Activated CD4-positive, alpha-beta T cell treated with anti-CD3 and anti-CD28 coated beads, Interleukin-2, amount 50 U/mL, for 4 hours (primary cell): ENCODE measurements at places on chromosomes 5 and 9.

DNA sequence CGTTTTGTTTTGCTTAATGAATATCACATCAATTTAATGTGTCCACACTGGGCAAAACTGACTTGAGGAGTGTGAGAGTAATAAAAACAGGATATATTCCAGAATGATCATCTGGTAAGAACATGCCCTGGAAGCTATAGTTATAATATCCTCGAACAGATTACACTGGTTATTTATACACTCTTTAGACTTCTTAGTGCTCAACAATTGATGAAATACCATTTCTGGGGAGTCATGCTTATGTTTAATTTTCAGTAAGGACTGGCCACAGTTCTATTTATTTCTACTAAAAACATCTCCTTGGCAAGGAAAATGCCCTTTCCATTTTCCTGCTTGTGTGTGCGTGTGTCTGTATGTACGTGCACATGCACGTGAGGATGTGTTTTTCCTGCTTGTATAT, 205.0 kb downstream of the TRIO start:
- no peak for DNase-seq

- DNase-seq = peak; percentile 61
Observed at GRCh38 chr5:119343766-119344165, 12.1 kb upstream of the TNFAIP8 start.

DNA sequence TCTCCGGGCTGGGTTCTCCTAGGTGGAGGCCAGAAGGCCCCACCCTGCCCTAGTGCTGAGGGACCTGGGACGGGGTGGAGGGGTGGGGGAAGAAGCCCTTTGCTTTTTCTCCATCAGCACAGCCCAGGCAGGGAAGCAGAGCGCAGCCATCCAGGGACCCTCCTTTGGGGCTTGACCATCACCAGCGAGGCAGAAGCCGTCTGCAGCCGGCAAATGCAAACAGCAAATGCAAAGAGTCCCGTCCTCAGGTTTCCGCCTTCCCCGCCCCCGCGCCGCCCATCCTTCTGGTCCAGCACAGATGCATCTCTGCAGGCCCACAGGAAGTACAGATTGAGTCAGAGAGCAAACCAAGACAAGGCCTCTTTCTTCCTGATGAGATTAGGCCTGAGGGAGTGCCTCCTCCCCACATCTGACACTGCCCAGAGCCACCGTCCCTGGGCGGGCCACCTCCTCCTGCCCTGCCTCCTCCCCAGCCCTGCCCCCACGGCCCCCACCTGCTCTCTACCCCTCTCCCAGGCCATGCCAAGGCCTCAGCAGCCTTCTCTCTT, 23.4 kb downstream of the CORO2A start:
- DNase-seq = peak; percentile 13

DNA sequence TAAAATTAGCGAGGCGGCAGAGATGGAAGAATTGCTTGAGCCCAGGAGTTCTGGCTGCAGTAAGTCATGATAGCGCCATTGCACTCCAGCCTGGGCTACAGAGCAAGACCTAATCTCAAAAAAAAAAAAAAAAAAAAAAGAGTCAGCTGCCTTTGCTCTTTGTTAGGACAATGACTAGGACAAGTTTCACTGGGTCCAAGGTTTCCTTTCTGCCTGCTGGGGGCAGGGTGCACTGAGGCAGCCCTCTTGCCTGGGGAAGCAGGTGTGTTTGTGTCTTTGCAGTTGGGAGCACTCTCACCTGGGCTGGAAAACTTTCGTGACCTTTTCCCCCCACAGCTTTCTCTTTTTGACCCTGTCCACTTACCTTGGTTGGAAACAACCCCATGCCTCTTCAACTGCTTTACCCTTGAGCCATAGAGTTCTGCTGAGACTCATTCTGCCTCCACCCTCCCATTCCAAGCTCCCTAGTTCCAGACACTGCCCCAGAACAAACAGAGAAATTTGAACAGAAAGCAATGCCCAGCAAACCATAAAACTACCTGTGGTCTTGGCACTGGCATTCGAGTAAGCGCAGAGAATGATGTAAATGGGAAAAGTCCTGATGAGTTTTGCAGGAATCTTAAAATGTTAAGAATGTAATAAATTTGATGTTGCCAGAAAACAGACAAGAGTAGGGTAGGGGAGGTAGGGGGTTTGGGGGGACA, 17.0 kb upstream of the MYO10 start:
- no peak for DNase-seq

DNA sequence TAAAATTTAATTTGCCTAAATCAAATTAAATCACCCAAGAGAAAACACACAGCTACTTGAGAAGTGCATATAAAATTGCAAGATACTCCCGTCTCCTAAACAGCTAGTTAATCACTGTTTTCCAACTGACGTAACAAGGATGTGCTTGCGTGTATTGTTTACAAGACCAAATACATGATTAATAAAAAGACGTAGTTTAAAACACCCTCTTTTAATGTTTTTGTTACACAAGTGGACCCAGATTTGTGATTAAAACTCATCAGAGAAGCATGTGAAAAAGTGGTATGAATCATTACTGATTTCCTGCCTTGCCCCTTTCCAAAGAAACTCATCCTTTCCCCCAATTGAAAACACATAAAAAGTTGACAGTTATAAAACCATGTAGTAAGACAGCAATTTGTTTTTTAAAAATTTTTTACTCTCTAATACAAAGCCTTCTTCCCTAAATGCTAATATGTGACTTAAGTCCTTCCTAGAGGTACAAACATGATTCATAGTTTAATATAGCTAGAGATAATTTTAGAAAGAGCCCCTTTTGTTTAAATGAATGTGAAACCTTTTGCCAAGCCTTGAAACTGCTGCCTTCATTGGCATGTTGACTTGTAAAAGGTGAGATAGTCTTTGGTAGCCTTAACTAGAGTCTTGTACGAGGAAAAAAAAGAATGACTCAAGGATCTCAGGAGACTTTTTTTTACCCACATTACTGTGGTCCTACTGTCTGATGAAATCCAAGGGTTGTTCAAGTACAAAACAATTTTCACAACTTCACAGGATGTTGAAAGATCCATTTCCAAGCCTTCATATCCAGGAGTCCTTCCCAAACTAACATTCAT, 61.4 kb upstream of the FST start:
- no peak for DNase-seq

- no peak for DNase-seq
Observed at GRCh38 chr5:172086194-172086975, 79.9 kb upstream of the FBXW11 start.

GRCh38 chr5:178125253-178125906, 5.4 kb upstream of the RMND5B start:
- DNase-seq = no peak

DNA sequence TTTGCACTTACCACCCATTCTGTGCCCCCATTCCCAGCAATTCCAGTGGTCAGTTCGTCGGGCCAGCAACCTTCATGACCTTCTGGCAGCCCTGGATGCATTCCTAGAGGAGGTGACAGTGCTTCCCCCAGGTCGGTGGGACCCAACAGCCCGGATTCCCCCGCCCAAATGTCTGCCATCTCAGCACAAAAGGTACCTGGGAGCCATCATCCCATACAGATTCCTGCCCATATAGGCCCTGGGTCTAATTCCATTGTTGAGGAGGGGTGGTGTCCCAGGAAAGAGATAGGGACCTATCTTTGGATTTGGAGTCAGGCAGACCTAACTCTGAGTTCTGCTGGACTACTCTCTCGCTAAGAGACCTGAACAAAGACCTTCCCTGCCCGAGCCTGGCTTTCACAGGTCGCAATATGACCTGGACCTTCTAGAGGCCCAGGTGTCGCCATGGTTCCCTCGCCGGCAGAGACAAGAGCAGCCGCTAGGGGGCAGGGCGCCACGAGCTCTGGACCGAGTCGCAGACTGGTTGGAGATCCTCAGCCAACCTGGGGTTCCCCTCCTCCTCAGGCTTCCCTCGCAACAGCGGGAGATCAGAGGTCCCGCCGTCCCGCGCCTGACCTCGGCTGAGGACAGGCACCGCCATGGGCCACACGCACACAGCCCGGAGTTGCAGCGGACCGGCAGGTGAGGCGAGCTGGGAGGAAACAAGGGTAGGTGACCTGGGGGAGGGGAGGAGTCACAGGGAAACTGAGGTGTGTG, 3.1 kb downstream of the SLC4A9 start:
- DNase-seq = peak; percentile 83

DNA sequence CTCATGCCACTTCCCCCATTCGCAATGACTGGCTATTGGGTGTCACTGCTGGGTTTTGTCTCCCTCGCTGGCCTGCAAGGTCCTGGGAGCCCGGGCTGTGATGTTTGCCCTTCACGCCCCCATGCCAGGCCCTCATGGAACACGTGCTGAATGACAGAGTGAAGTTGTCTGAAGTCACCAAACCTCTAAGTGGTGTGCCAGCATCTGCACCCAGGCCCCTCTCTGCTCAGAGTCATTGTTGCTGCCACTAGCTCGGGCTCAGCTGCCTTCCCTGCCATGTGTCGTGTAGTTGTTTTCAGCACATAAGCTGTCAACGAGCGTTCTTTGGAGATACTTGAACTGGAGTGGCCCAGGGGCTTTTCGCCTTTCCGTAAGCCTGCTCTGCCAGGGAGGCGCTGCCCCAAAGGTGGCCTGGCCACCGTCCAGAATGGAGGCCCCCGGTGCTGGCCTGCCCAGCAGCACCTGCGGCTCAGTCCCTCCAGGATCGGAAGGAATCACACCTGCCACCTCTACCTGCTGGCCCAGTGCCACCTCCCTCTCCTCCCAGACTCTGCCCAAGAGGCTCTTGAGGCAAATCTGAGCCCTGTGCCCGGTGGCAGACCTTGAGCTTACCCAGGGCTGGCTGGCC, 250.1 kb downstream of the PBX3 start:
- DNase-seq = no peak

DNA sequence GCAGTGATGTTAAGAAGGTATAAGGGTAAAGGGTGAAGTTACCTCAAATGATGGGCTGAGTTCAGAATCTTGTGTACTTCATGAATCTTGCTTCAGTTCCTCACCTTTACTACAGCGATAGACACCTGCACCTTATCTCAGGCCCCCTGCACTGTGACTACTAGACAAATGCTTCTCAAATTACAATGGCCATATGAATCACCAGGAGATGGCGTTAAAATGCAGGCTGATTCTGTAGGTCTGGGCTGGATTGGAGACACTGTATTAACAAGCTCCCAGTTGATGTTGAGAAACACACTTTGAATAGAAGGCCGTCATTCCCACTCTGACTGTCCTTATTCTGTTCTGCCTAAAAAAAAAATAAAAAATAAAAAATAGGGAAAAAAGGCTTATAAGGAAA, 29.8 kb downstream of the TARS1 start:
- DNase-seq = no peak

GRCh38 chr9:113644321-113644720, 180.8 kb downstream of the RGS3 start:
- no peak for DNase-seq

DNA sequence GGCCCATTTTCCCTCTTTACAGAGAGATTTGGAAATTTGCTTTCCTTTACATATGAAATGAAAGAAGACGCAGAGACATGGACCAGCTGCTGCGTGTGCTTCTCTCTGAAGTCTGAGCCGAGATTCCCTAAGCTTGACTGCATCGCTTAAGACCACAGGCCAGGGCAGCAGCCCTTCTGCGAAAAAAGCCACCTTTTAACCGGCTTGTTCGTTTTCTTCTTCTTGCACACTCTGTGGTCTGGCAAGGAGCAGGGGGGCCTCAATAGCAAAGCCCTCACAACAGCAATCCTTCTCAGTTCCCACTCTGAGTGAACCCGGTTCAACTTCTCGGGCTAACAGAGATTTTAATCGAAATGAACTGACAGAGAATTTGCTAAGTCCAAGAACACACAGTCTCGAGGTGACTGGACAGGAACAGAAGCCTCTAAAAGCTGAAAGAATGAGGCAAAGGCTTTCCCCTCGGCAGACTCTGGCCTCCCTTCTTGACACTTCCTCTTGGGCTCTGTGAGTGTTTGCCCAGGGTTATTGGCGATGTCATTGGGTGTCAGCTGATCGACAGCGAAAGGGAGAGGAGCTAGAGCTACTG, 512.9 kb upstream of the KLF4 start:
- no peak for DNase-seq

DNA sequence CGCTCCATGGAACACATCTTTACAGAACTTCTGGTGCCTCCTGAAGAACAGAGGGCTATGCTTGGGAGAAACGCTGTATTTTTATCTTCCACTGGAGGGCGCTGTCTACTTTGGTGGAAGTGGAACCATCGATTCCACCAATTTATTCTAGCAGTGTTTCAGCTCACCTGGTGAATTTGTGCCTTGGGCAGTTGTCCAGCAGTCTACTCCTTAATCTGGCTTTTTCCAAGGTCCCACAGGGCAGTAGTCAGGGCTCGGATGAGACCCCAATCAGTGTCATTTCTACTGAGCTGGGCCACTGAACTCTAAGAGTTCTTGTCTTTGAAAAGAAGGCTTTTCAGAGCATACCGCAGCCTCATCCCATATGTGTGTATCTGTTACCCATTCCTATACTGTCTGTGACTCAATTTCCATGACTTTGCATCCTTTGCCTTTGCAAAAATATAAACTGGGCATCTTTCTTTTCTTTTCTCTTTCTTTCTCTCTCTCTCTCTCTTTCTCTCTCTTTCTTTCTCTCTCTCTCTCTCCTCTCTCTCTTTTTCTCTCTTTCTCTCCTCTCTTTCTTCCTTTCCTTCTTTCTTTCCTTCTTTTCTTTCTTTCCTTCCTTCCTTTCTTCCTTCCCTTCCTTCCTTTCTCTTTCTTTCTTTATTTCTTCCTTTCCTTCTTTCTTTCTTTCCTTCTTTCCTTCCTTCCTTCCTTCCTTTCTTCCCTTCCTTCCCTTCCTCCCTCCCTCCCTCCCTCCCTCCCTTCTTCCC, 138.4 kb upstream of the ZNF618 start:
- DNase-seq = no peak
